PC-3 (cell line): ENCODE measurements at places on chromosomes 2 and 18.
A peak's percentile ranks its signal among the peaks of the same experiment; 100 is the strongest.

- no peaks in the 10 kb centered on the region for H3K4me1 ChIP-seq
- H3K36me3 ChIP-seq: no peaks in the 10 kb centered on the region
- H3K27ac ChIP-seq: no peak overlapping the region
These were observed 92.1 kb upstream of the DOK6 start for GRCh38 chr18:69308619-69309018.

DNA sequence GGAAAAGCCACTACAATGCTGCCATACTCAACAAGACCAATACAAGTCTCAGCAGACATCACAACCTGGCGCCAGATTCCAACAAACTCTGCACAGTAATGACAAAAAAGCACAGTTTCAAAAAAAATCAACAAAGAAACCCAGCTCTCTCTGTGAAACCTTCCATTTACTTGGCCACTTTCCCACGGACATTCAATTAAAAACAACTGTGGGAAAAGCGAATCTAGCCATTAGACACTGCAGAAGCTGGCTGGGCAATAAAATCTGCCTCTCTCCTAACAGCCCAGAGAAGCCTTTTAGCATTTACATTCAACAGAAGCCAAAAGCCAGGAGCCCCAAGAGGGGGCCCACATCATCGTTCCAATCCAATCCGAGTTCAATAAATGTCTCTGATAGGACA is 128.9 kb downstream of the HDAC4 start:
- no peaks in the 10 kb centered on the region for H3K36me3 ChIP-seq
- no peak overlapping the region for H3K4me3 ChIP-seq
- H3K4me1 ChIP-seq: peaks cover 42% of the 10 kb centered on the region
- no peak overlapping the region for H3K27ac ChIP-seq

- peak overlapping the region; percentile 92 for H3K27ac ChIP-seq
- H3K36me3 ChIP-seq: peaks cover 26% of the 10 kb centered on the region
- no peaks in the 10 kb centered on the region for H3K27me3 ChIP-seq
- peak; percentile 51 for DNase-seq
- no peak overlapping the region for H3K4me3 ChIP-seq
- peaks cover 48% of the 10 kb centered on the region for H3K4me1 ChIP-seq
These were observed 263.9 kb downstream of the ALPK2 start for GRCh38 chr18:58364876-58365528.

DNA sequence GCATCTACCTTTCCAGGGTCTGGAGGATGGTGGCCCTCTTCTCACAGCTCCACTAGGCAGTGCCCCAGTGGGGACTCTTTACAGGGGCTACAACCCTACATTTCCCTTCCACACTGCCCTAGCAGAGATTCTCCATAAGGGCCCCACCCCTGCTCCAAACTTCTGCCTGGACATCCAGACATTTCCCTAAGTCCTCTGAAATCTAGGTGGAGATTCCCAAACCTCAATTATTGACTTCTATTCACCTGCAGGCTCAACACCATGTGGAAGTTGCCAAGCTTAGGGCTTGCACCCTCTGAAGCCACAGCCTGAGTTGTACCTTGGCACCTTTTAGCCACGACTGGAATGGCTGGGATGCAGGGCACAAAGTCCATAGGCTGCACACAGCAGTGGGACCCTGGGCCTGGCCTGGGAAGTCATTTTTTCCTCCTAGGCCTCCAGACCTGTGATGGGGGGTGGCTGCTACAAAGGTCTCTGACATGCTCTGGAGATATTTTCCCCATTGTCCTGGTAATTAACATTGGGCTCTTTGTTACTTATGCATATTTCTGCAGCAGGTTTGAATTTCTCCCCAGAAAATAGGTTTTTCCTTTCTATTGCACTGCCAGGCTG is 53.7 kb upstream of the ST3GAL5 start:
- no peaks in the 10 kb centered on the region for H3K27me3 ChIP-seq
- no peak overlapping the region for H3K4me3 ChIP-seq
- no peak overlapping the region for H3K27ac ChIP-seq
- H3K36me3 ChIP-seq: no peaks in the 10 kb centered on the region

- H3K4me1 ChIP-seq: peaks cover 11% of the 10 kb centered on the region
- no peaks in the 10 kb centered on the region for H3K36me3 ChIP-seq
- H3K27me3 ChIP-seq: no peaks in the 10 kb centered on the region
- DNase-seq: no peak
These were observed 30.0 kb downstream of the SCTR start for GRCh38 chr2:119494163-119494790.

- no peaks in the 10 kb centered on the region for H3K36me3 ChIP-seq
- H3K4me1 ChIP-seq: no peaks in the 10 kb centered on the region
- H3K27ac ChIP-seq: no peak overlapping the region
- no peaks in the 10 kb centered on the region for H3K27me3 ChIP-seq
These were observed 99.6 kb upstream of the LHCGR start for GRCh38 chr2:48855142-48855541.

DNA sequence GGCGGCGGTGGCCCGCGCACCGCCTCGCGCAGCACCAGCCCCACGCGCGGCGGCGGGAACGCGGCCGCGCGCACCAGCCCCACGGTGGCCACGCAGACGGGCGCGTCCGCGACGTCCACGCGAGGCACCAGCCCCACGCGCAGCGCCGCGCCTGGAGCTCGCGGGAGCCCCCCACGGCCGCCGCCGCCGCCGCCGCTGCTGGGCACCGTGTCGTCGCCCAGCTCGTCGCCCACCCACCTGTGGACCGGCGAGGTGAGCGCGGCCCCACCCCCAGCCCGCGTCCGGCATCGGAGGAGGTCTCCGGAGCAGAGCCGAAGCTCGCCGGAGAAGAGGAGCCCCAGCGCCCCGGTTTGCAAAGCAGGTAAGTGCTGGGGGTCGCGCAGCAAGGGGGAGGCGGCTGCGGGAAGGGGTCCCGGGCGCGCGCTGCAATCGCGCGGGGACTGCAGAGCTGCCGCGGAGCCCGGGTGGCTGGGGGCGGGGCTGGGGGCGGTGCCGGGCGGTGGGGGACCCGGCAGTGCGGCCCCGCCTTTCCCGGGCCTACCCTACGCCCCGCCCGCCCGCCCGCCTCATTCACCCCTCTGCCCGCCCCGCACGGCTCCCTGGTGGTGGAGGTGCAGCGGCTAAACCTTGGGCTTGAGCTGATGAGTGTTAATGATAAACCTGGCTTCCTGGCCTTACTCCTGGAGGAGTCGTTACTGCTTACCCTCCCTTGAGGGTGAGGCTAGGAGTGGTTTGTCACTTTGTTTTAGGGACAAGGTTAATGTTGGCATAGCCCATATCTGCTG is 851 bp downstream of the FAM117B start:
- H3K27ac ChIP-seq: peak overlapping the region; percentile 48
- H3K4me3 ChIP-seq: peak overlapping the region; percentile 99
- peaks cover 24% of the 10 kb centered on the region for H3K4me1 ChIP-seq
- H3K36me3 ChIP-seq: no peaks in the 10 kb centered on the region
- no peaks in the 10 kb centered on the region for H3K27me3 ChIP-seq

DNA sequence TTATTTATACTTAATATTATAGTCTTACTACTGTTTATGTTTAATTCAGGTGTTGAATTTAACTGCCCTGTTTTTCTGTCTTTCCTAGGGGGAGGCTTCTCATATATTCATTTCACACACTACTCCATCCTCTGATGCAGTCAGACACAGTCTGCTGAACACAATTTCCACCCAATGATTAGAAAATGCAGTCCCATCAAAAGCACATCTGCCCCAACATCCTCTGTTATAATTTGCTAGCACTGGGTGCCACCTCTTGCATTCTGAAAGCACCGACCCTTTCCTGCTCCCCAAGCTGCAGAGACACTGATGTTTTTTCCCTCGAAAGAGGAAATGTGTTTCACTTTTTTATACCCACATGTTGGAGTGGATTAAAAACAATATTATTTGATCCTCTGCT is 474.7 kb downstream of the PID1 start:
- H3K4me1 ChIP-seq: no peaks in the 10 kb centered on the region
- H3K4me3 ChIP-seq: no peak overlapping the region
- peaks cover 23% of the 10 kb centered on the region; the same call in 1 of the 2 replicates for H3K27me3 ChIP-seq

DNA sequence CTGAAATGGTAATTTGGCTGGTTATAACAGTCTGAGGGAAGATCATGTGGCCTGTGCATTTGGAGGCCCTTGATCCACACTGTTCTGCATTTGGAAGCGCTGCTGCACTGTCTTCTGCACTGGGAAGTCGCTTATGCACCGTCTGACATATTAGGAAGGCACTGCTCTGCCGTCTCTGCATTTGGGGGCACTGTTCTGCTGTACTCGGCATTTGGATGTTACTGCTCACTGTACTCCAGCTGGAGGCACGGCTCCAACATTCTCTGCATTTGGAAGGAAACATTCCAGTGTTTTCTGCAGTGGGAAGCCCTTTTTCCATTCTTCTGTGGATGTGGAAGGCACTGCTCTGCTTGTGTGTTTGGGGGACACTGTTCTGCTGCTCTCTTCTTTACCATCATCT is 9.6 kb upstream of the PROM2 start:
- no peaks in the 10 kb centered on the region for H3K27me3 ChIP-seq
- H3K27ac ChIP-seq: no peak overlapping the region

DNA sequence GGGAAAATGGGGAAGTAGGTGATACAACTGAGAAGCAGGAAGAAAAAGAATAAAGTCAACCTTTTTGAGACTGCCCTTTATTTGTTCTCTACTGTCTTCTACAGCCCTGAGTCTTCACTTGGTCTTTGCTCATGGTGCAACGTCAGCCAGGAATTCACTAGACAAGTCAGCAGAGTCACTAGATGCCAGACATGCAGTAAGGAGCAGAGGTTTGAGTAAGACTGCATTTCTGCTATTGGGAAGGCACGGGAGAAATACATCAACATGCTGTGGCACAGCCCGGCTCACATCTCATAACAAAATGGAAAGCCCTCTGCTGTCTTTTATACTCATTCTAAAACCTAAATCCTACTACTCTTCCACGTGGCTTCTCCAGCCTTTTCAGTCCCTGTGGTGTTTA is 67.1 kb downstream of the PRELID3A start:
- no peak overlapping the region for H3K27ac ChIP-seq
- H3K4me3 ChIP-seq: no peak overlapping the region
- H3K27me3 ChIP-seq: no peaks in the 10 kb centered on the region
- no peaks in the 10 kb centered on the region for H3K4me1 ChIP-seq
- H3K36me3 ChIP-seq: 0 out of 2 replicates have a peak, but pooled peaks cover 7% of the 10 kb centered on the region
- no peak for DNase-seq

DNA sequence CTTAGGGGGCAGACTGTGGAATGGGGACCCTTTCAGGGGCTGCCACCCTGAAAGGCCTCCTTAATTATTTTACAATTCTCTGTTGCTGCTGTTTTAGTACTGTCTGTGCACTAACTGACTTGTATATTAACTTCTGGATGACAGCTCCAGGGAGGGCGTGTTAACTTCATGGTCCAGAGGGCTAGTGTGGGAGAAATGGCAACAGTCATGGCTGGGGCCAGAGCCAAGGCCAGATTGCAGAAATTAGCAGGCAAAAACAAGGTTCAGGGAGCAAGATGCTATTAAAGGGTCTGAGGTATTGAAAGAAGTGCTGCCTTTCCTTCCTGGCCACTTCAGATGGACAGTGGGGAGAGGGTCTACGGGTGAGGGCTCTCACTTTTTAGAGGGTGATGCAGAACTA is 9.1 kb downstream of the WIPF1 start:
- H3K4me1 ChIP-seq: peaks cover 13% of the 10 kb centered on the region
- no peaks in the 10 kb centered on the region for H3K27me3 ChIP-seq
- no peak for DNase-seq
- H3K27ac ChIP-seq: no peak overlapping the region

DNA sequence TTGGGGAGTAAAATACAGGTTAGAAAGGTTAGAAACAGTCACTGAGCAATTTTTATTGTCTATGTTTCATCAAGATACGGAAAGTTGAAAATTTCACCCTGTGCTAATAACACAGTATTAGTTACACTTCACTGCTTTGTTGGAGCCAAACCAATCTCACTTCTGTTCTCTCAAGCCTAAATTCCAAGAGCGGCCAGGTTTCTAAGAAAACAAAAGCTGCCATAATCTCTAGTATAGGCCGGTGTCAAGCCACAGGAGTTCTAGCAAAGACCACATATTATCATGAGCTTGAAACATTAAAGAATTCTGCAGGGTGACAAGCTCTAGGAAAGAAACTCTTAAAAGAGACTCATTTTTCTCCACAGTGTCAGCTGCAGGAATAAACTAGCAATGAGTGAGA is 128.7 kb downstream of the TXNL1 start:
- no peaks in the 10 kb centered on the region for H3K36me3 ChIP-seq
- DNase-seq: no peak
- no peaks in the 10 kb centered on the region for H3K27me3 ChIP-seq
- H3K4me3 ChIP-seq: no peak overlapping the region
- no peak overlapping the region for H3K27ac ChIP-seq

- H3K36me3 ChIP-seq: peaks cover 62% of the 10 kb centered on the region
- H3K4me1 ChIP-seq: peaks cover 67% of the 10 kb centered on the region
- H3K27ac ChIP-seq: peak overlapping the region; percentile 98
- peak overlapping the region; percentile 90 for H3K4me3 ChIP-seq
These were observed 4.6 kb downstream of the RND3 start for GRCh38 chr2:150482667-150483400.

DNA sequence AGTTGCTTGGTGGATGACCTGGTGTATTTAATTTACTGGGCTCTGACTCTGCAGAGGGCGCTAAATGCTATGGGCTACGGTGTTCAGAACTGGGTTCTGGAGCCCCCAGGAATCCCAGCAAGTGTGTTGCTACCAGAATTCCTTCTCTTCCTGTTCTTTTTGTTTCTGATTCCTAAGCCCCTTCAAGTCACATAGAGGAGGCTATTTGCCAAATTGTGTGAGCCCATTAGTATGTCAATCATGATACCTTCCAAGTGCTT is 358.2 kb upstream of the SPRED2 start:
- no peaks in the 10 kb centered on the region for H3K4me1 ChIP-seq
- peaks cover 82% of the 10 kb centered on the region for H3K27me3 ChIP-seq
- no peak overlapping the region for H3K4me3 ChIP-seq
- no peaks in the 10 kb centered on the region for H3K36me3 ChIP-seq
- no peak overlapping the region for H3K27ac ChIP-seq

GRCh38 chr2:74530239-74531187 is 780 bp downstream of the HTRA2 start:
- no peaks in the 10 kb centered on the region for H3K27me3 ChIP-seq
- H3K4me1 ChIP-seq: peaks cover 20% of the 10 kb centered on the region
- peaks cover 33% of the 10 kb centered on the region for H3K36me3 ChIP-seq
- peak; percentile 38 for DNase-seq
- no peak overlapping the region for H3K27ac ChIP-seq
- peak overlapping the region; percentile 93 for H3K4me3 ChIP-seq
